Uterus (tissue), 4 donors: ENCODE measurements at places on chromosomes 4 and X. TPM values are rescaled to one million over a fixed set of nuclear protein-coding genes. Genes with fewer than 3 reads are reported as not detected.

The PCDH18 gene
- 88.6 TPM for total RNA-seq

The ACE2 gene
- not detected for total RNA-seq

The SPATA4 gene
- not detected for total RNA-seq

The SLC9A6 gene
- 8.2 TPM for total RNA-seq

The RAB33A gene
- 1.8 TPM for total RNA-seq

The ATP8A1 gene
- total RNA-seq, result 21.3 TPM

The VEGFC gene
- total RNA-seq, result 31.5 TPM

The DUSP21 gene
- total RNA-seq, result not detected

The TSPYL2 gene
- total RNA-seq, result 152 TPM

The GAGE10 gene
- not detected for total RNA-seq

The ZBTB49 gene
- total RNA-seq, result 5.6 TPM

The AADAT gene
- 11.1 TPM for total RNA-seq

The SATL1 gene
- not detected for total RNA-seq

The FAM120C gene
- 10.5 TPM for total RNA-seq

The SOD3 gene
- total RNA-seq, result 75.0 TPM

The SLC10A7 gene
- 19.4 TPM for total RNA-seq

The HELT gene
- total RNA-seq, result not detected

The EXOC1L gene
- total RNA-seq, result not detected

The ZNF330 gene
- total RNA-seq, result 24.1 TPM

The CHRDL1 gene
- 64.9 TPM for total RNA-seq

The GAGE12G gene
- total RNA-seq, result not detected

The NSUN7 gene
- 12.2 TPM for total RNA-seq

The SYP gene
- 4.4 TPM for total RNA-seq

The HSFX3 gene
- total RNA-seq, result not detected

The RBMXL3 gene
- total RNA-seq, result not detected

The ADH1B gene
- total RNA-seq, result 684 TPM

The TCEAL3 gene
- 13.8 TPM for total RNA-seq

The KLKB1 gene
- total RNA-seq, result not detected

The TEX13B gene
- not detected for total RNA-seq

The FGFRL1 gene
- 24.8 TPM for total RNA-seq

The TCEAL2 gene
- total RNA-seq, result 0.51 TPM

The PCSK1N gene
- total RNA-seq, result not detected

The SLC6A14 gene
- total RNA-seq, result not detected

The MORC4 gene
- total RNA-seq, result 22.3 TPM

The SLC25A14 gene
- total RNA-seq, result 15.1 TPM

The CT83 gene
- total RNA-seq, result not detected

The NOX1 gene
- total RNA-seq, result not detected

The SLC10A4 gene
- 0.24 TPM for total RNA-seq

The MAGEB2 gene
- total RNA-seq, result not detected

The GPR119 gene
- total RNA-seq, result not detected

The MAGEA10 gene
- total RNA-seq, result not detected

The FGFR3 gene
- 6.1 TPM for total RNA-seq

The EMCN gene
- total RNA-seq, result 48.4 TPM

The MAGEE1 gene
- 4.6 TPM for total RNA-seq

The GAK gene
- 134 TPM for total RNA-seq

The SHROOM2 gene
- total RNA-seq, result 8.7 TPM
